ENCODE measurements at places on chromosomes 12 and 14. TPM values are rescaled to one million over a fixed set of nuclear protein-coding genes. Genes with fewer than 3 reads are reported as not detected.

FAIM2 gene
- 188 TPM for polyA plus RNA-seq

TEAD4 gene
- polyA plus RNA-seq, result 2.0 TPM

KRT82 gene
- not detected for polyA plus RNA-seq

TSPAN9 gene
- polyA plus RNA-seq, result 40.1 TPM

BCL2L14 gene
- 1.0 TPM for polyA plus RNA-seq

DNA sequence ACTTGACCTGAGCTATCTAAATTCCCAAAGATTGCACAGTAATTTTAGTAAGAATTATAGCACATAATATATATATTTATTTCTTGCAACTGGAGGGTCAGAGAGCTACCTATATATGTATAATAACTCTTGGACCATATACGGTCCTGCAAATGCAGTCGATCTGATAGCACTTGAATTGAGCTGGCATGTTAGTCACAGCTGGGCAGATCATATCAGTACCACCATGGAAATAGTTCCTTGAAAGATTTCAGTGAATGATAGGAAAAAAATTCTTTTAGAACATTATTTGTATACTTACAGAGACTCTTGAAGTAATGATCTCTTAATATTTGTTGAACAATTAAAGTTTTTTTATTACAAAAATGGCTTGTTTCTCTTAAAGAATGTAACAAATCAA, 94.5 kb upstream of the MON2 start:
- DNase-seq, result no peak

DNA sequence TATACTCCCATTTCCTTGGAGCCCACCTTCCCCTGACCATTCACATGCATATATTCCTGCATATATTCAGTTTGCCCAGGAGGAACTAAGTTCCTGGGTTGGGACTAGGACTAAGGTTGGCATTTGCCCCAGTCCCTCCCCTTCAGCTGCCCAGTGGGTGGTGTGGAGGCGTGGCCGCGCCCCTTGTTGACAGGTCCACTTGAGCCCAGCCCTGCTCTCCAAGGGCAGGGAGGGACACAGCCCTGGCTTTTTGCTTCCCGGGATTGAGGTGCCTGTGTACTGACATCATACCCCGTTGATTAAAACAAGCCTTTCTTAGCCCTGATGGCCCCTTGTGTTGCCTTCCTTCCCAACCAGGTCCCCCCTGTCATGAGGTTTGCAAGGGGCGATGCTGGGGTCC, 7.3 kb downstream of the ERBB3 start:
- DNase-seq, result no peak

GRCh38 chr12:611721-612120, 51.5 kb downstream of the NINJ2 start:
- DNase-seq, result no peak

DNA sequence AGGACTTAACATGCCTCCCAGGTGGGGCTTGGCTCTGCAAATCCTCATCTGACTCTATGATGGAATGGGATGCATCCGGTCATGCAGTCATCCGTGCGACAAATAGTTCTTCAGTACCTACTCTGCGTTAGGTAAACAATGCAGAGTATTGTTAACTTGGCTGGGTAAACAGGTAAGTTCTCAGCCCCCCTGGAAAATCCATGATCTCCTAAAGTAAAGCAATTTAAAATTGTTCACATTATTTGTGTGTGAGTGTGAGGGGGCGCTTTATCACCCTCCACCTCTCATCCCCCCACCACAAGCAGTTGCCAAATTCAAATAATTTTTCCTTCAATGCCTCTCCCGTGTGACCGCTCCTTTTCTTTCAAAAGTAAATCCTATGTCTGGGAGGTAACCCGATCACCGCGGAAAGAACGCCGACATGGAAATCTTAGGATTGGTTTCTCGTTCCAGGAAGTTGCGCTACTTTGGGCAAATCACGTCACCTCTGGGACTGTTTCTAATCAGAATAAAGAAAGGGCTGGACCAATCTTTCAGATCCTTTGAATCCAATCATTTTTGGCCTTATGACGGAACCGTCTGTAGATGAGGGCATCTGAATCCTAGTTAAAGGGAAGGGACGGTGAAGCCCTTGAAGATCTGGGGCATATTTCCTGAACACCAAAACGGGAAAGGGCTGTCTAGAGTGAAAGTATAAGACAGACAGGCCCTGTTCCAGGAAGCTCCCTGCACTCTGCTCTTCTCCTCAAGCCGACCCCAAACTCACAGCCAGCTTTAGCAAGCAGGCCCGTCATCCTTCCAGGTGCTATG, 44.0 kb upstream of the SINHCAF start:
- DNase-seq, result no peak

All from spinal cord (tissue), 10 donors.